ENCODE measurements at places on chromosomes 1 and 21.

- no peak for DNase-seq
These were observed 280 bp downstream of the CREB3L4 start for GRCh38 chr1:153968000-153968363.

DNA sequence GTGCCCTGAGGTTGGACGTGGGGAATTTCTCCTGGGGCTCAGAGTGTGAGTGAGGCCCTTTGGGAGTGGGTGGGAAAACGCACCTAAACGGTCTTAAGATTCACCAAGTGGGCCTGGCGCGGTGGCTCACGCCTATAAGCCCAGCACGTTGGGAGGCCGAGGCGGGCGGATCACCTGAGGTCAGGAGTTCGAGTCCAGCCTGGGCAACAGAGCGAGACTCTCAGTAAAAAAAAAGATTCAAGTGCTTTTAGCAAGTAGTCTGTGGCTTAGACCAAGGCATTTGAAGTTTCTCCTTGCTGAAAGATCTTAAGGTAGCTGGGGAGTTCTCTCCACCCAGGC is 1.4 kb downstream of the RPS8 start:
- no peak for DNase-seq

DNA sequence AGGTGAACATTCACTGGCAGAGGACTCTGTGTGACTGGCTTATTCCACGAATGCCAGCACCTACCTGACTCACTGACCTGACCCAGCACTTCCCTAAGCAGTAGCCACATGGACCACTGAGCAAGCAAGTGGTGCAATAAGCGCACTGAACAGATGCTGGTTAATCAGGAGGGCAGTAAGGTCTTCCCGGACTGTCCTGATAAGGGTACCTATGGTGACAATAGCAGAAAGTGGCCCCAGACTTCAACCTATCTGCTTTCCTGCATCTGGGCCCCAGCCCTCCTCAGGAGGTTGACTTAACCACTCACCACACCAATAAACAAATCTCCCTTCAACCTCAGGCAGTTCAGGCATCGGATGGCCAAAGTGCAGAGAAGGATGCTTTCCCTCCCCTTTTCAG is 65.7 kb downstream of the SETD4 start:
- no peak for DNase-seq

DNA sequence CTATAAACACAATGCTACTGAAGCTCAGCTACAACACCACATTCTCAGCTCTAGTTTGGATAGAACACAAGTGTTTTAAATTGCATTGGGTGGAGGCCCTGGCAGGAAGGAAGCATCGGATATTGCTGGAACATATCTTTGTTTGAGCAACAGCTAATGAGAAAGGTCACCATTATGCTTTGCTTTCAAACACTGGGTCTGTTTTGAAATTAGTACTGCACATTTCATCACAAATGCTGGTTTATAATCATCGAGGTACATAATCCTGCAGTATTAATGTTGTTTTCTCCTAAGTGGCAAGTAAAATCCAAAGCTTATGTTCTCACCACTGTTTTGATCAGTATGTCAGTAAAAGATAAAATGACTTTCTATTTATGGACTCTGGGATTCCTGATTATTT is 61.5 kb upstream of the ARHGAP29 start:
- DNase-seq = no peak

GRCh38 chr21:46441961-46442498 is 16.7 kb upstream of the DIP2A start:
- DNase-seq = no peak

- DNase-seq = no peak
These were observed 52.0 kb downstream of the TP53BP2 start for GRCh38 chr1:223793716-223794115.

DNA sequence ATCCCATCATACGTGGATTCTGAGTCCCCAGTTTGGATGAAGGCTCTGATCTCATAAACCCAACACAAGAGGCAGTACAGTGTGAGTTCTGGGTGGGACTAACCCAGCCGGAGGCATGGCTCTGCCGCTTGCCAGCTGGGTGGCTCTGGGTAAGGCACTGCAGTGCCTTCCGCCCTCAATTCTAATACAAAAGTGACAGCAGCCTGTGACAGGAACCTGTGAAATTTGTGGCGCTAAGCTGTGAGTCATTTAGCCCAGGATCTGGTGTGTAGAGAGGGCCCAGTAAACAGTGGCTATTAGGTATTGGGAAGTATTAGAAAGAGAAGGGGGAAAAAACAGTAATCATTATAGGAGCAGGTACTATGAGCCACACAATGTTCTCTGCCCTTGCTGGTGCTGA is 23.3 kb downstream of the HSPG2 start:
- DNase-seq = peak; percentile 4

- DNase-seq = peak; percentile 48
These were observed 1.4 kb downstream of the NIT1 start for GRCh38 chr1:161119092-161119903.

DNA sequence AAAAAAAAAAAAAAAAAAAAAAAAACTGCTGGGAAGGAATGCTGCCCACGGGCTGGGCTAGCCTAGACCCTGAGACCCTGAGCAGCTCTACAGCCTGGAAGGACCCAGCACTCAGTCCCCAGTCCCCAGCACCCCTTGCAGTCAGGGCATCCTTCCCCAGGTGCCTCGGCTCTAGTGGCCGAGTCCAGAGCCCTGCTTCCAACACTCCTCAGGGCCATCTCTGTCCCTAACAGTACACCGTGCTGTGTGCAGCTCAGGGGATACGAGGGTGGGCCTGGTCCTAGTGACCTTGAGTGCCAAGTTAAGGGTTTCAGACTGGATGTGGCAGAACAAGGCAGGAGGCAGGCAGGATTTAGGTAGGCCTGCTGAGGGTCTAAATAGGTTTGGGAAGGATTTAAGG is 50.2 kb upstream of the LRP8 start:
- DNase-seq = no peak
